ENCODE measurements at places on chromosomes 6 and 20. TPM values are rescaled to one million over a fixed set of nuclear protein-coding genes. Genes with fewer than 3 reads are reported as not detected.

CST4 gene
- not detected for total RNA-seq

NOTCH4 gene
- total RNA-seq = 15.2 TPM

GRCh38 chr6:149317644-149318571 lies at the start of gene TAB2:
TAB2 (plus strand) TSS chr6:149317712; CDS start chr6:149369998, 52,286 bp downstream.
- H3K4me1 ChIP-seq = peaks cover 23% of the 10 kb centered on the region
- DNase-seq = peak; percentile 71
- no peaks in the 10 kb centered on the region for H3K27me3 ChIP-seq
- peak within 1 kb of the TSS; percentile 89 for H3K4me3 ChIP-seq

DNA sequence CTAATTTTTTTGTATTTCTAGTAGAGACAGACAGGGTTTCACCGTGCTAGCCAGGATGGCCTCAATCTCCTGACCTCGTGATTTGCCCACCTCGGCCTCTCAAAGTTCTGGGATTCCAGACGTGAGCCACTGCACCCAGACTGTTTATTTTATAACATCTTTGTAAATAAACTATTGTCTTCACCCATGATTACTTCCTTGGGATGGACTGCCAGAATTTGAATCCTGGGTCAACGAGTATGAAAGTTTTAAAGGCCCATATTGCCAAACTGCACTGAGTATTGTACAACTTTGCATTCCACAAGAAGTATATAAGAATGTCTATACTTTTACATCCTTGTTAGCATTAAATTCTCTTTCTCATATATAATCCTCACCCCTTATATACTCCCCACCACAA lies 38.6 kb downstream of the ZHX3 start:
- H3K36me3 ChIP-seq = no peaks in the 10 kb centered on the region
- H3K27me3 ChIP-seq = no peaks in the 10 kb centered on the region
- DNase-seq = no peak
- peaks cover 12% of the 10 kb centered on the region for H3K4me1 ChIP-seq
- H3K4me3 ChIP-seq = no peak overlapping the region
- H3K27ac ChIP-seq = no peak overlapping the region

DNA sequence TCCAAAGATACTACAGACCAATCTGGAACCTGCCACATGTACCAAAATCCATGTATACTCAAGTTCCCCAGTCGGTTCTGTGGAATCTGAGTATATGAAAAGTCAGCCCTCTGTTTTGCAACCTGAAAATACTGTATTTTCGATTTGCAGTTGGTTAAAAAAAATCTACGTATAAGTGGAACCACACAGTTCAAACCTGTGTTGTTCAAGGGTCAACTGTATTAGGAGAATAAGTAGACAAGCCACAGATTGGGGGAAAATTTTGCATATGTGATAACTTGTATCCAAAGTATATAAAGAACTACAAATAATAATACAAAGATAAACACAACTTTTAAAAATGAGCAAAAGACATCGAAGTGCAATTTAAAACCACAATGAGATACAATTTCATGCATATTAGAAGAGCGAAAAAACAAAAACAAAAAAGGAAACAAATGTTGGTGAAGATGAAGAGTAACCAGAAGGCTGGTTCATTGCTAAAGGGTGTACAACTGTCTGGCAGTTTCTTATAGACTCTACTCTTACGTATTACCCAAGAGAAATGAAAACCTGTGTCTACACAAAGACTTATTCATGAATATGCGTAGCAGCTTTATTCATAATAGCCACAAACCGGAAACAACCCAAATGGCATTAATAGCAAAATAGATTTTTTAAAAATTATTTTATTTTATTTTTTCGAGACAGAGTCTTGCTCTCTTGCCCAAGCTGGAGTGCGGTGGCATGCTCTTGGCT lies 180.8 kb downstream of the BCAS1 start:
- no peak for DNase-seq
- no peak overlapping the region for H3K27ac ChIP-seq
- no peaks in the 10 kb centered on the region for H3K4me1 ChIP-seq

DNA sequence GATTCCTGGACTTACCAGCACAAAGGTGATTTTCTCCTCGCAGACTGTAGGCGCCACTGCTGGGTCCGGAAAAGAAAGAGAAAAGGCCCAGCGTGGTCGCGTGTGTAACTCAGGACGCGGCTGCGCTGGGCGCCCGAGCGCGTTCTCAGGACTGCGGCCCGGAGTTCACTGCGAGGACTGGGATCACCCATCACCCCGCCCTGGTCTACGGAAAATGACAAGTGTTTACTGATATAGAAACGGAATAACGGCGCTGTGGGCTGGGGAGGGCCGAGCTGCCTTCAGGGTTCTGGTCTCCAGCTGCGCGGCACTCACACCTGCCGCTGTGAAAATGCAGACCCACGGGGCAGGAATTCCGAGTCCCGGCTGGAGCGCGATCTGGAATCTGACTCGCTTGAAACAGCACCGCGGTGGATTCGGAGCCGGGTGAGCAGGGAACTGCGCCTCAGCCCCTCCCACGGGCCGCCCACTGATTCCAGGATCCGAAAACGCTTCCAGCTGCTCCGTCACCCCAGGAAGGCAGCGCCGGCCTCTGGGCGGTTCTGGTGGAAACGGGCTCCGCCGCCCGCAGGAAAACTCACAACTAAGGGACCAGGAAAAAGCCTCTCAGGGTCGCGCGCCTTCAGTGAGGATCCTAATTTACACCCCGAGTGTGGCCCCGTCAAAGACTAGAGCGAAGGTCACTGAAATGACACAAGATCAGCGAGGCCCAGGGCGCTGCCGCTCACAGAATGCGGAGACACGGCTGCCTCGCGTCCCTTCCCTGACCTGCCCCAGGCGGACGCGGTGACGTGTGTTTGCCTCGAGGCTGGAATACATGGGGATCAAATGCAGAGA lies 34.5 kb downstream of the HLA-A start:
- H3K27ac ChIP-seq = peak overlapping the region; percentile 93
- DNase-seq = peak; percentile 89
- H3K27me3 ChIP-seq = no peaks in the 10 kb centered on the region
- H3K36me3 ChIP-seq = no peaks in the 10 kb centered on the region
- H3K4me1 ChIP-seq = peaks cover 13% of the 10 kb centered on the region

DNA sequence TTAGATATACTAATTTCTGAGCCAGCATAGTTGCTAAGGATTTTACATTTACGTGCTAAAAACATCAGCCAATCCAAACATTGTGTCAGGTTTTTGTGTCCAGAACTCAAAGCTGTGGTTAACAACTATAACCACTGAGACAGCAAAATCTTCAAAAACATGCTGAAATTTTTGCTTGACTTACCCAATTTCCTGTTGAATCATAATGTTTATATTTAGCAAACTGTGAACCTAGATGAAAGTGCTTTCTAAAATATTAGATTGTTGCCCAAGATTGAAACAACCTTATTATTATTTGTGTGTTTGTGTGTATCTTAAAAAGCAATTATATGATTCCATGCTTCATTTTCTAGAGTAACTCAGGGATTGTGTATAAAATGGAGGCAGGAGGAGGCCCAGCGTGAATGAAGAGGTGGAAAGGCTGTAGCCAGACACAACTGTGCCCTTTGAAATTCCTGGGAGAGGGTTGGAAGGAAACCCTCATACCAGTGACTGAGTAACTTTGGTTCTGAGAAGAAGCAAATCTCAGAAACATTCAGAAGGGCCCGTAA lies 48.0 kb downstream of the ARMC2 start:
- no peak for DNase-seq
- no peaks in the 10 kb centered on the region for H3K27me3 ChIP-seq
- H3K4me3 ChIP-seq = no peak overlapping the region
- no peaks in the 10 kb centered on the region for H3K4me1 ChIP-seq
- no peak overlapping the region for H3K27ac ChIP-seq
- no peaks in the 10 kb centered on the region for H3K36me3 ChIP-seq

DNA sequence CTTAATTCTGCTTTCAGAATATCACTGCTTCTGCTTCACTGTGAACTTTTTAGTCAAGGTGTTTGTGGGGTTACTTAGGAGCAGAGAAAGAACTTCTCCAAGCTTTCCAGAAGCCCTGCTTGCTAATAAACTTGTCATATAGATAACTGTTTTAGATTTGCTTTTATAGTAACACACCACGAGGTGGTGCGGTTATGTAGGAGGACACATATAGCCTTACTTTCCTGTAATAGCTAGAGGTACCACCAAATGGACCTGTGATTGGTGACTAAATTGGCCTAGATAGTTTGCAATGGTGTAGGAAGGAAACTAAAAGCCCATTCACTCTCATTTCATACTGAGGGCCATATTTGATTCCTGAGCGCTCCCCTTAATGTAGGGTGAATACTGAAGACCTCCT lies 52.3 kb upstream of the BCLAF1 start:
- H3K4me3 ChIP-seq = no peak overlapping the region
- H3K27ac ChIP-seq = no peak overlapping the region
- H3K4me1 ChIP-seq = no peaks in the 10 kb centered on the region
- H3K36me3 ChIP-seq = no peaks in the 10 kb centered on the region
- H3K27me3 ChIP-seq = no peaks in the 10 kb centered on the region
